Peyer's patch (tissue), 4 donors: ENCODE measurements at places on chromosomes 13 and 19. TPM values are rescaled to one million over a fixed set of nuclear protein-coding genes. Genes with fewer than 3 reads are reported as not detected.

IGFL3 gene
- not detected for total RNA-seq

OR4F17 gene
- total RNA-seq: not detected

TEX29 gene
- not detected for total RNA-seq

KLK7 gene
- 9.9 TPM for total RNA-seq

- no peak for DNase-seq
Observed at GRCh38 chr19:45153339-45154063, 7.3 kb downstream of the NKPD1 start.

DNA sequence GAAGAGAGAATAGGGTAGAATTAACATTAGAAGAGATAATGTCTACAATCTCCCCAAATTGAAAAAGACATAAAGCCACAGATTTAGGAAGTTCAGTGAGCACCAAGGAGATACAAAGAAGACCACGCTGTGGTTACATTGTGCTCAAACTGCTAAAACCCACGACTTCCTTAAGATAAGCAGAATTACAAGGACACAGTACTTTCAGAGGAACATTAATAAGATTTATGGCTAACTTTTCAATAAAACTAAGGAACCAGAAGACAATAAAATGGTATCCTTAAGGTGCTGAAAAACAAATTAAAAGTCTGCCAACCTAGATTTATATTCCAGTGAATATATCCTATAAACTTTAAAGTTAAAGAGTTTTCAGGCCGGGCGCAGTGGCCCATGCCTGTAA lies 7.4 kb upstream of the IL17D start:
- no peak for DNase-seq

DNA sequence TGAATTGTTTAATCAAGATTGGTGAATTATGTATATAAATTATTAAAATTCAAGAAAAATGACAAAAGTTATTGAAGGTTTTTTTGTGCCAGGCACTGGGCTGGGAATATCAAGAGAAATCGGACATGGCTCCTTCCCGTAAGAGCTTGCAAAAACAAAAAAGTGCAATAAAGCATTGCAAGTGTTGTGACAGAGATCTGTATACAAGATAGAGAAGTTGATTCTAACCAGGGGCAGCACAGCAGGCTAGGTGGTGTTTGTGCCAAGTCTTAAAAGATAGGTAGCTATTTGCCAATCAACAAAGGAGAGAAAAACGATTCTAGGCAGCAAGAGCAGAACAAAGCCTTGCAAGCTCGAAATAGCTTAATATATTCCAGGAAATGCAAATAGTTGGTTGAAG lies 123.7 kb upstream of the WASF3 start:
- no peak for DNase-seq

- no peak for DNase-seq
Observed at GRCh38 chr13:43786766-43787517, at the start of gene ENOX1. Gene ENOX1, minus strand, starts transcription at chr13:43786972.

GRCh38 chr19:53639471-53639870 lies 7.7 kb downstream of the DPRX start:
- no peak for DNase-seq

DNA sequence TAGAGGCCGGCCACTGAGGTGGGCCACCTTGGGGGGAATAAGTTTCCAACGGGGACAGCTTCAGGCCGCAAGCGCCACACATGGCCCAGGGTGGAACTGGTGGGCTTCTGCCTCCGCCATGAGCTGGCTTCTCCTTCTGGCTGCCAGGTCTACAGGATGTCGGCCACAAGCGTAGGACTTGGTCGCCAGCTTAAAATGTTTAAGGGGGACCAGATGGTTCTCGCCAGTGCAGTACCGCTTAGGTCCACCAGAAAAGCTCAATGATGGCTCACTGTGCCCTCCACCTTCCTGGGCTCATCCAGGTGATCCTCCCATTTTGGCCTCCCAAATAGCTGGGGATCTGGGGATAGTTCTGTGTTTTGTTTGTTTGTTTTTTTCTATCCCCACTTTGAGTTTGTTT lies 38.7 kb upstream of the ZNF254 start:
- DNase-seq: no peak

- DNase-seq: no peak
Observed at GRCh38 chr19:50994129-50994528, 7.3 kb downstream of the KLK8 start.

DNA sequence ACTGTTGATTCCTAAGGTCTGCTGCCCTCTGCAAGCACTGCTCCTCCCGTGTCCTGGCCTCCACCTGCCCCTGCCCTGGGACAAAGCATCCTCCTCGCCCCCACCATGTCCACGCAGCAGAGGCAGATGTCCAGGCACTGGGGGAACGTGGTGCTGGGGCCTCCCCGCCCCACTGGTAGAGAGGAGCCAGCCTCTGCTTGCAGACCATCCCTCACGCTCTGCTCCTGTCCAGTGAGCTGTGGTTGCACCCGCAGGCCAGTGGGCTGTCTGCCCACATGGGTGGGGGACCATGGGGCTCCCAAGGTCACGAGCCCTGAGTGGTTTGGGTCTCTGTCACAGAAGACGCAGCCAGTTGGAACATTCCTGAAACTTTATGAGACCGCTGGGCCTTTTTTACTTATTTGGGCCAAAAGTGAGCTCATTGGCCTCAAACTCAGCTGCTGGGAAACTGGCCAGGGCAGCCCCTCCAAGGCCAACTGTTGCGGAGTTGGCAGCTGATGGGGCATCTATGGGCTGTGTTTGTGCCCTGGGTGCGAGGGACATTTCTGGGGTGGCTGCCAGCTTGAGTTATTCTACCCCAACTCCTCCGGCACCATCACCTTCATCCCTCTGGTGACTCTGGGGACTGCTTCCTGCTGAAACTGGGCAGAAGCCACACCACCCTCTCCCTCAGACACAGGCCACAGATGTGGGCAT lies 64.8 kb upstream of the F7 start:
- DNase-seq: no peak
